Smooth muscle cell of trachea (primary cell): ENCODE measurements at places on chromosomes 2 and 18. TPM values are rescaled to one million over a fixed set of nuclear protein-coding genes. Genes with fewer than 3 reads are reported as not detected.

RAD51AP2 gene
- not detected in 2 replicates for total RNA-seq

TMEM163 gene
- not detected in 2 replicates for total RNA-seq

PPP1R1C gene
- 0.33 and 2.2 TPM in 2 replicates for total RNA-seq

HOXD12 gene
- total RNA-seq, result not detected in 2 replicates

PRKAG3 gene
- total RNA-seq, result 0.15 and 0.50 TPM in 2 replicates

ZNF2 gene
- 7.9 and 13.1 TPM in 2 replicates for total RNA-seq
